Spinal cord (tissue), 10 donors: ENCODE measurements at places on chromosomes 1 and 21.

DNA sequence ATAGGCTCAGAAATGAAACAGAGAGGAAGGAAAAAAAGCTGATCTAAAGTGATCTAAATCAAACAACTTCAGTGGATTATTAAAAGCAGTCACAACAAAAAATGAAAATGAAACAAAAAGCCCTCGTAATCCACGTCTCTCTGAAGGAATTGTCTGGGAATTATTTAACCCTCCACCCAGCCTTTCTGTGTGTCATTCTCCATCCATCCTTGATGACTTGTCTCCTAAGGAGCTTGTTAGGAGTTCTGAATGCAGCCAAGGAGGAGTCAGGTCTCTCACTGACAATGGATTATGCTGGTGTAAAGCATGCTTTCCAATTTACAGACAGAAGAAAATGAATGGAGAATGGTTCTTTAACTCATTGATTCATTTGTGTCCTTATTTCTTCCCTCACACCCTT is 359.3 kb upstream of the RUNX1 start:
- H3K27me3 ChIP-seq = no peaks in the 10 kb centered on the region
- H3K36me3 ChIP-seq = no peaks in the 10 kb centered on the region
- H3K27ac ChIP-seq = no peak overlapping the region
- peaks cover 4% of the 10 kb centered on the region for H3K4me1 ChIP-seq
- DNase-seq = no peak

DNA sequence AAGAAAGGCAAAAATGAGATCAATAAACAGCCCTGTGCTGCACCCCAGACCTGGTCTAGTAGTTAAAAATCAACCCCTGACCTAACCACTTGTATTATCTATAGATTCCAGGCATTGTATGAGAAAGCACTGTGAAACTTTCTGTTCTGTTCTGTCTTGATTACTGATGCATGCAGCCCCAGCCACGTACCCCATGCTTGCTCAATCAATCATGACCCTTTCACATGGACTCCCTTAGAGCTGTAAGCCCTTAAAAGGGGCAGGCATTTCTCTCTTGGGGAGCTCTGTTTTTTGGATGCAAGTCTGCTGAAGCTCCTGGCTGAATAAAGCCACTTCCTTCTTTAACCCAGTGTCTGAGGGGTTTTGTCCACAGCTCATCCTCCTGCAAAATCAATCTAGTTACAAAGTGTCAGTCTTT is 24.2 kb upstream of the CD34 start:
- no peak for DNase-seq
- no peaks in the 10 kb centered on the region for H3K36me3 ChIP-seq
- H3K27me3 ChIP-seq = no peaks in the 10 kb centered on the region
- no peak overlapping the region for H3K4me3 ChIP-seq
- H3K4me1 ChIP-seq = no peaks in the 10 kb centered on the region

- no peak overlapping the region for H3K27ac ChIP-seq
- H3K4me1 ChIP-seq = peaks cover 11% of the 10 kb centered on the region
- no peak overlapping the region for H3K4me3 ChIP-seq
- no peak for DNase-seq
Observed at GRCh38 chr21:42581993-42582786, 68.5 kb downstream of the SLC37A1 start.

DNA sequence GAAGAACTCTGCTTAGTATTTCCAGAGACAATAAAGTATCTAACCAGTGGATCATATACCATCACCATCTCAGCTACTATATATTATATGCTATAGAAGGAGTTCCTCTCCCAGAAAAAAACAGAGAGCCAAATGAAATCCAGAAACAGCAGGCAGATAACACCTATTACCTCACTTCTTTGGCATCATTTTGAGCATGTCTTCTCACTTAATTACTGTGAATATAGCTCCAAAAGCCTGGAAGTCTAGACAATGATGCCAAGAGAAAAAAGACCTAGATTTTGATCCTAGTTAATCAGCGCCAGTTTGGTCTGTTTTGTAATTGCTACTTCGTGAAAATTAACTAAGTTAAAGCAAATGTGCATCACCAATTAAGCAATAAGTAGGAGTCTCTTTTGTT is 131.3 kb downstream of the EIF4G3 start:
- H3K4me3 ChIP-seq = no peak overlapping the region
- no peaks in the 10 kb centered on the region for H3K36me3 ChIP-seq
- H3K27me3 ChIP-seq = no peaks in the 10 kb centered on the region
- H3K4me1 ChIP-seq = no peaks in the 10 kb centered on the region
- H3K27ac ChIP-seq = no peak overlapping the region

GRCh38 chr1:173866413-173867115 is 1.2 kb downstream of the GAS5 start:
- no peaks in the 10 kb centered on the region for H3K27me3 ChIP-seq
- H3K4me3 ChIP-seq = peak overlapping the region; percentile 95
- H3K4me1 ChIP-seq = peaks cover 14% of the 10 kb centered on the region

DNA sequence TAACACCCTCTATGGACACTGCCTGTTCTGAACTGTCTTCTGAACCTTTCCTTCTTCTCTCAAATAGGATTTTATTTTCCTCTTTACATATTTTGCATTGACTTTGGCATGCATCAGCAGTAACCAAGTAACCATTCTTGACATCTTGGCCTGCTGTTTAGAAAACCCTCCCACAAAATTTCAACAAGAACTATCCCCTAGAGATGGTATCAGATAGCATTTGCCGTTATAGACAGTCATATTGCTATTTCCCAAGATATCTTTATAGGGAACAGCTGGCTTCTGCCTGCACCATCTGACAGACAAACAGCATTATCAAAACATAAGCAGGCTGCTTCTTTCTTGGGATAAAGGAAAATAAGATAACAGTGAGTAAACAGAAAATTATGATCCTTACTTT is 54.7 kb downstream of the LHX8 start:
- H3K36me3 ChIP-seq = no peaks in the 10 kb centered on the region
- no peaks in the 10 kb centered on the region for H3K4me1 ChIP-seq
- DNase-seq = no peak
- no peak overlapping the region for H3K27ac ChIP-seq

DNA sequence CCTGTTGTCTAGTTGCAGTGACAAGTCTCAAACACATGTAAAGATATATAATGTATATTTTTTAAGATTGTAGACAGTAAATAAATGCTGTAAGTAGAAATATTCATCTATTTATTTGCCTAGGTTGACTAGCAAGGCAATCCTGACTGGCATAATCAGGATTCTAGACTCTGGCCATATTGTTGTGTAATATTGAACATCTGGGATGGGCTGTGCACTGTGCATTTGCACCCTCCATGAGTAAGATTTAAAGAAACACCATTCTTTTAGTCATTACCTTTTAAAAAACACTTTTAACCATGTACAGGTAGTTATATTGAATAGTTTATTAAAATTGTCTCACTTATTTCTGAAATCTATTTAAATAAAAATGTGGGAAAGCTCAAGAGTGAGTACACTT is 32.4 kb downstream of the RASAL2 start:
- no peaks in the 10 kb centered on the region for H3K36me3 ChIP-seq
- no peak overlapping the region for H3K27ac ChIP-seq

DNA sequence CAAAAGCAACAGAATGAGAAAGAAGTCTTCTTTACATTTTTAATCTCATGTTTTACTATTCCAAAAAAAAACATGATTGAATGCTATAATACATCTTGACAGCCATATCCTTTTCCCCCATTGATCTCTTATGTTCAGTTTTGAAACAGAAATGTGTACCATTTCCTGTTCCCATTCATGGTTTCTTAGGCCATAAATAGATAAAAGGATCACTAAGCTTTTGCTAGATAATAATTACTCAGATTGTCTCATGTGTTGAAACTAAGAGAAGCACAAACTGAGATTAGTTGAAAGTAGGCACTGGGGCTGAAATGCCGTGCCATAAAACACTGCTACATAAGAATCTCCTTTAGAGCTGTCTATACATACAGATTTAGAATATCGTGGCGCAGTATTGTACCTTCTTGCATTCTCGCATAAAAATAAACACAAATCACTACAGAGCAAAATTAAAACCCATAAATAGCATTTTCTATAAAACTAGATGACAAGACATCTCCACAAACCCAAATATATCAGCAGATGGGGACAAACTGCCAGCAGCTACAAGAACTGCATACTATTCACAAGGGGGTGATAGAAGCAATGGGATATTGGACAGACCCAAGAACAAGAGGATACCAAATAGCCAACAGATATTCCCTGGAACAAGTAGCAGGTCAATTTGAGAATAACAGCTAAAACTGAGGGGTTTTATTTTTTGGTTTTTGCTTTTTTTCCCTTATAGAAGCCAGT is 405.3 kb upstream of the PRMT6 start:
- no peak for DNase-seq
- H3K27ac ChIP-seq = no peak overlapping the region
- H3K36me3 ChIP-seq = no peaks in the 10 kb centered on the region
- H3K4me1 ChIP-seq = no peaks in the 10 kb centered on the region
- H3K27me3 ChIP-seq = no peaks in the 10 kb centered on the region

GRCh38 chr1:226677027-226678020 is 61.8 kb downstream of the ITPKB start:
- no peaks in the 10 kb centered on the region for H3K27me3 ChIP-seq
- H3K36me3 ChIP-seq = no peaks in the 10 kb centered on the region
- no peak overlapping the region for H3K4me3 ChIP-seq
- DNase-seq = peak; percentile 84
- peaks cover 51% of the 10 kb centered on the region for H3K4me1 ChIP-seq
- peak overlapping the region; percentile 81 for H3K27ac ChIP-seq
